ENCODE measurements at places on chromosomes 7 and 10. TPM values are rescaled to one million over a fixed set of nuclear protein-coding genes. Genes with fewer than 3 reads are reported as not detected.

The TFPI2 gene
- total RNA-seq, result 6.0 TPM

The GPR37 gene
- total RNA-seq, result 1.6 TPM

The ECD gene
- 25.4 TPM for total RNA-seq

The NRG3 gene
- not detected for total RNA-seq

The FAM25C gene
- total RNA-seq, result not detected

The ANKRD1 gene
- 283 TPM for total RNA-seq

The ZNF488 gene
- 1.1 TPM for total RNA-seq

The AKR1D1 gene
- total RNA-seq, result not detected
